RCC 7860 (cell line): ENCODE measurements at places on chromosomes 2 and 18.

GRCh38 chr18:10488017-10488416 lies 33.6 kb downstream of the APCDD1 start:
- no peak for DNase-seq

DNA sequence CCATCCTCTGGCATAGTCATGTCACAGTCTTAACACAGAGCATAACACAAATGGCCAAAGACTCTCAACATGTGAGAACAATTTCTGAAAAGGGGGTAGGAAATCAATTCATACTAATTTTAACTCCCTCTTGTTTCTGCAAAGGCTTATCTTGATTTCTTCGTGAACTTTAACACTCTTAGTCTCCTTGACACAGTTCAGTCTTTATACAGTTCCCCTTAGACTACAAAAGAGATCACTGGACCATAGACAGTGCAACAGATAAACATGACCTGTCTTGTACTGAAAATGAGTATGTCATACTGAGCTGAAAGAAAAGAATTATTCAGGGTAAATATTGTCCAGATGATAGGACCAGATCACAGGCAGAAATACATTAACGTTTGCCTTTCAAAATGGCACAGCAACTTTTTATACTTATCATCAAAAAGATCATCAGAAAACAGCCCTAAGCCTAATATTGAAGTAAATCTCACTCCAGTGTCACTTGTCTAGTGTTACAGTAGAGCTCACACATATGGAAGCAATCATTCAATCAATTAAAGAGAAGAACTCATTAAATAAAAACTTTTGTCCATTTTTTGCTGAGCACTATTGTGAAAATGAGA lies 56.4 kb upstream of the VRK2 start:
- DNase-seq, result no peak

DNA sequence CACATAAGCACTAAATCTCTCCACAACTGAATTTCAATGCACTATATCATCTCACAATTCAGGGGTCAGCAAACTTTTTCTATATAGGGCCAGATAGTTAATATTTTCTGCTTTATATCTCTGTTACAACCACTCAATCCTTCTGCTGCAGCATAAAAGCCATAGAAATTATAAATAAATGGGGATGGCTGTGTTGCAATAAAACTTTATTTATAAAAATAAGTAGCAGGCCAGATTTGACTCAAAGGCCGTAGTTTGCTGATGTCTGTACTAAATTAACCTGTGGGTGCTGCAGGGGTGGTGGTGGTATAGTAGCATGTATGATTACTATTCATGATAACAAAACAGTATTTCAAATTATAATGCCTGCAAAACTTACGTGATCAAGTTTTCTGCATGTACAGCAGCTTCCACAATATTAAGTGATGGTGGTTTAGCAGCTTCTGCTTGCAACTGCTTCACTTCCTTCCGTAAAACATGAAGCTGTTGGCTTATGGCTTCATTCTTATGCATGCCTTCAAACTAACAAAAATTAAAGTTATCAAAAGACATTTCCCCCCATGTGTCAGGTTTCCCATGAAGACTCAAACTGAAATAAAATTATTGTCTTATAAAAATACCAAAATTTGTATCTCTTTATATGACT lies 64.1 kb downstream of the SIGLEC15 start:
- no peak for DNase-seq

DNA sequence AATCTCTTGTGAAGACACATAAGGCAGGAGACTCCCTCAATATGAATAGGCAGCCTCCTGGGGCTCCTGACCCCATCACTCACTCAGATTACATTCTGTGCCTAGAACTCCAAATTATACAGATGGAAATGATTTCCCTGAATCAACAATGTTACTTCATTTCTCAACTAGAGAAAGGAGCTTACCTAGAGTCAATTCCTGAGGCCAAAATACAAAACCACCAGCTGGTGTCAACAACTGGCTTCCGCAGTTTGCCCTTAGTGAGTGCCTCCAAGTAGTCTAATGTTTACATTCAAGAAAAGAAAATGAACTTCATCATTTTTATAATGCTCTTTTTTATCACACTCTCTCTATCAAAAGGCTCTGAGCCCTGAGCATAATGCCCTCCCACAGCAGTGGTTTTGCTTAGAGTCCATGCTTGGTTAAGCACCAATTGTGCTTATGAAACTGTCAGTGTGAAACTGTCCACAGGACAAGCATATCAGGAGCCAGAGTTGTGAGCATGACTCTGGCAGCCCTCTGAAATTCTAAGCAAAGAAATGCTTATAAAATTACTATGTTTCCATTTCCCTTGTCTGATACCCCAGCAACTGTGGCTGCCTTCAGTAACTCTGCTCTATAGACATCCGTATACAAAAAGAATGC lies 305.7 kb upstream of the PKDCC start:
- no peak for DNase-seq

GRCh38 chr2:46216213-46216612 lies 81.0 kb upstream of the EPAS1 start:
- peak; percentile 42 for DNase-seq

DNA sequence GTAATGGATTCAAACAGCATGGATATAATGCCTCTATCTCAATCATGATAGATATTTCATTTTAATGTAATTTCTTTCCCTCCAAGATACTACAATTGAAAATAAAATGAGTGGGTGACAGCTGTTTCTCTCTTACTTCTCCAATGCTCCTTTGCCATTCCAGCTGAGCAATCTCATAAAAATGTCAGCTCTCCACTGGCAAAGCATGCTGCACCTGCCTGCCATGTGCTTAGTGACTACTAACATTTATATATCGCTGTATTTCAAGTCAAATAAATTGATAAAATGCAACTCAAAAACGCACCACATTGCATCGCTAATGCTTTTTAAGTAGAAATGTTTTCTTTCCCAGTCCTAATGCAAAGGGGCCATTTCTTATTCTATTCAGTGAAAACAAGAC lies 1093.9 kb downstream of the CBLN2 start:
- no peak for DNase-seq

GRCh38 chr18:78309924-78310323 lies 669.7 kb upstream of the SALL3 start:
- no peak for DNase-seq

GRCh38 chr18:38006541-38006940 lies 440.9 kb upstream of the CELF4 start:
- no peak for DNase-seq

DNA sequence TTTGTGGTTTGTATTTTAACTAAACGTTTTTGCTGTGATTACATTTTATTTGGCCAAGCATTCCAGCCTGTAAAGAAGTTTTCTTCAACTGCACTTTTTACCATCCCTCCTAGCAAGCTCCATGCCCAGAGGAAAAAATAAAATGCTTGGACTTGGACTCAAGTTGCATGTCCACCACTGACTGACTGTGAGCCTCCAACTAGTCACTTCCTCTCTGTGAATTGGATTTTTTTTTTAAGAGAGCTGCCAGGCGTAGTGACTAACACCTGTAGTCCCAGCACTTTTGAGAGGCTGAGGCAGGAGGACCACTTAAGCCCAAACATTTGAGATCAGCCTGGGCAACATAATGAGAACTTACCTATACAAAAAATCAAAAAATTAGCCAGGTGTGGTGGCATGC lies 1185.2 kb upstream of the PIK3C3 start:
- no peak for DNase-seq

- no peak for DNase-seq
Measured at GRCh38 chr2:181073896-181074295, 93.5 kb downstream of the UBE2E3 start.

GRCh38 chr18:55096263-55096951 lies 137.1 kb upstream of the CCDC68 start:
- peak; percentile 54 for DNase-seq

- no peak for DNase-seq
Measured at GRCh38 chr2:204112084-204112770, 175.7 kb downstream of the ICOS start.

GRCh38 chr2:130920415-130921163 lies 83.9 kb downstream of the ARHGEF4 start:
- DNase-seq, result peak; percentile 26

- DNase-seq, result no peak
Measured at GRCh38 chr2:37893327-37893726, 31.8 kb upstream of the RMDN2 start.

DNA sequence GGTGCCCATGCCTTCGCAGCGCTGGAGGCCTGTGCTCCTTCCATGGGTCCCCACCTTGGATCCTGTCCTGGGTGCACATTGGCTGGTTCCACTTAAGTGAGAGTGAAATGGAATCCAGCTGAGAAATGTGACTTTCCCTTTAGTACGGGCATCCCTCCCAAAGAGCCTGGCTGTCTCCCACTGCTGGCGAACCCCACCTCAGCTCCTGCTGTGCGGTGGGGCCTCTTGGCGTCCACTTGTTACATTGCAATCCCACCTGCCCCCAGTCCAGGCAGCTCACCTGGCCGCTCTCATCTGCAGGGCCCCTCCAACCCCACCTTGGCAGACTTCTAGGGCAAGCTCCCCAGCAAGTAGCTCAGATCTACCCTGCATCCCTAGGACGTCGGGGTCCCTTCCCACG lies 35.5 kb upstream of the GNAL start:
- no peak for DNase-seq

GRCh38 chr2:170715062-170715931 lies at the start of gene SP5:
Gene SP5 (plus strand): TSS chr2:170715337. CDS start chr2:170715513, 176 bp downstream.
- peak; percentile 50 for DNase-seq

DNA sequence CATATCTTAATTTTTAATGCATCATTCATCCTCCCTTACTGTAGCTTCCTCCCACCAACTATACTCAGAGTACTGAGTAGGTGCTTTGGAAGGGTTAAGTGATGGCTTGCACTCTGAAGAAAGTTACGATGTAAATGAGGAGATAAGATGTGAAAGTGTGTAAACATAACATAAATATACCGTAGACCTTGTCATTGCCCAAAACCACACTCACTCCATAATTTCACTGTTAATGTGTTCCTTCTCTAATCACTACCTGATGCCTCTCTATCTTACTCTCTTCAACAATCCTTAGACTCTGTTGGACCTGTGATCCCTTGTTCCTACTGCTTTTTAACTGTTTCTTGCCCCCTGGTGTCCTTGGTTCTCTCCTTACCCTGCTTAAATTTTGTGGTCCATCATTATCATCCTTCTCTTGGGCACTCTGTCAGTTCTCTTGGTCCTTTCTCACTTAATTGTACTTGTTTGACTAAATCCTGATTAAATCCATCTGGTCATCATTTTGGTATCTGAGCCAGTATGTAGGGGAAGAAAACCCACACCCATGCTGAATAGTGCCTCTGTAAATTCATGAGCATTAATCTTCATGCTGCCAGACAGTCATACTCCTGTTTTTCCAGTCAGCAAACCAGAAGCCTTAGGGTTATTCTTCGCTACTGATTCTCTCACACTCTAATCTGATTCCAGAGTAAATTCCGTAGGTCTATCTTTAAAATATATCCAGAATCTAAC lies 45.0 kb downstream of the PMS1 start:
- no peak for DNase-seq

- DNase-seq, result peak; percentile 82
Measured at GRCh38 chr18:31487246-31488015, 10.5 kb upstream of the DSG2 start.

- DNase-seq, result peak; percentile 73
Measured at GRCh38 chr2:73896362-73897239, 3.8 kb downstream of the ACTG2 start.

- DNase-seq, result no peak
Measured at GRCh38 chr2:241959751-241960269, 90.3 kb downstream of the RTP5 start.

DNA sequence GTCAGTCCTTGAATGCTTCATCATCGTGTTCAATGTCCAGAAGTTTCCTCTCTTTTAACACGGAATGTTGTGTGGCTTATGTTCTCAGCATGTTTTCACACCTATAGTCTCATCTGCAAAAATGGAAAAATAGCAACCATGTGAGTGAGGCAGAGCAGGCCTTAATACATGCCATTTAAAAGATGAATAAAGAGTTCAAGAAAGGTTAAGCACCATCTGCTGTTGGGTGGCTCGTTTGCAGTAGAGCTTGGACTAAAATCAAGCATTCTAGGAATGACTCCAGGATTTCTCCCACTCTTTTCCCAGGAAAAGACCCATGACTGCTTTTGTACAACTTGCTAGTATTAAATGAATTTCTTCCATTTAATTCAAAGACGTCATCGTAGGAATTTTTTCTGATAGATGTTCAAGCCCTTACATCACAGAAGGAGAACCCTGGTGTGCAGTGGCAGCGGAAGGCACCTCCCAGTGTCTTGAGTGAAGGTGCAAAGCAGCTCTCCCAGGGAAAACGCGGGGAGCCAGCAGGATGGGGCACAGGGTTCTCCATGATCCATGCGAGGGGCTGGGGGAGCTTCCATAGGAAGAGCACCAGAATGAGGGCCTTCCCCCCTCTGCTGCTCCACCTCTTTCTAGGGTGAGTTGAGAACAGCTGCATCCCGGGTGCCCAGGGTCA lies 9.6 kb downstream of the DCDC2C start:
- no peak for DNase-seq

- peak; percentile 95 for DNase-seq
Measured at GRCh38 chr2:191582355-191582754, 95.6 kb upstream of the NABP1 start.

DNA sequence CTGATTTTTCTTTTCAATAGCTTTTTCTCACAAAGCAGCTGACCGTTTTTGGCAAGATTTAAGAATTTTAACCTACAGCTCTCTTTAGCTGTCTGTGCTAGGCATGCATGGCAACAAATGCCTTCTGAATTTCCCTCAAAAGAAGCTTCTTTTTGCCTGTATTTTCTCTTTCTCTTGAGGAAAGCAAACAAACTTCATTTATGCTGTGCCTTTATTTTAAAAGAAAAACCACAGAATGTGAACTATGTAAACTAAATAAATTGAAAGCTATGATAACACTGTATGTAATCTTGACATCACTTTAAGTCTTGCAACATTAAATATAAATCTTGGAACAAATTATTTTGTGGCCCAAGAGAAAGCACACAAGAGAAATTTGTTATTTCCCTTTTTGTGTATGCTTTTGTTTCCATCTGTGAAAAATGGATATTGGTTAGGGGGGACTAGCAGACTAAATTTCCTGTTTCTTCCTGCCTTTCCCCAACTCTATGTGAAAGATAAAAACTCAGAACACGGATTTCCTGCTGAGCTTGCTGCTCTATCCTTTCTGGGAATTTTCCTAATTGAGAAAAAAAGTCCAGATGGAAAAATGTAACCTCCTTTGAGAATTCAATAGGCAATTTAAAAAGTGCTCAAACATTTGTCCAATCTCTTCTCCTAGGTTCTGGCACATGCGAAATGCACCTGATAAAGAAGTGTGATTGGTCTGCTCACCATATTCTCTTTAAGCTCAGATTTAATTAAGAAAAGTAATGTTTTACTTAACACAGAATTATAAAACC lies 20.9 kb upstream of the TFPI start:
- DNase-seq, result peak; percentile 2

GRCh38 chr18:79418642-79419041 lies 22.9 kb downstream of the NFATC1 start:
- DNase-seq, result no peak

DNA sequence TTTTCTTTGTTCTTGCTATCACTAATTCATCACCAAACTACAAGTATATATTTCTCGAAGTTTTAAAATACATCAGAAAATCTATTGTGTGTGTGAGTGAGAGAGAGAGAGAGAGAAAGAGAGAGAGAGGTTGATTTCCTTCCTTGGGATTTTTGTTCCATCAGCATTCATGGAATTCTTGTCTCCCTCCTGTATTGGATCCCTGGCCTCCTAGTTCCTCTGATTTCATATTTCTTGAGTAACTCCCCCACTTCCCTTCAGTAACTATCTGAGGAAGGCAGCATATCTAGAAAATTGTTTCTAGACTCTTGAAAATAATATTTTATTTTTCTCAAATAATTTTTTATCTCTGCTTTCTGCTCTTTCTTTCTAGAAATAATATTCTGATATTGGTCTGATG lies 13.3 kb upstream of the ACTR2 start:
- no peak for DNase-seq
